ENCODE measurements at places on chromosomes 1 and 21.

GRCh38 chr1:235984041-235984825 is 80.7 kb downstream of the NID1 start:
- DNase-seq, result peak; percentile 87

DNA sequence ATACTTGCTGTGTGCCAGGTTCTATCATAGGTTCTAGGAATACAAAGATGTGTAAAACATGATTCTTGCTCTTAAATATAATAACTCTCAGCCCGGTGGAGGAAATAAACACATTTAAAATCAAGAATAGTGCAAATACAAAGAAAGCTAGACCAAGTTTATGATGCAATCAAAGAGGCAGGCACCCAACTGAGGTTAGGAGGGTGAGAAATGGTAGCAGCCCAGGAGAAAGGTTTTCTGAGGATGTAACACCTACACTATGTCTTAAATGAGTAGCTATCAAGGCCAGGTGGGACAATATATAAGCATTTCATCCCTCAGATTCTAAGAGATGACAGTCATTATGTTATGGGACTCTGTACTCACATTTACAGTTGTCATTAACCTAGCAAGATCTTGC is 9.7 kb upstream of the PIGC start:
- no peak for DNase-seq

- no peak for DNase-seq
Measured at GRCh38 chr1:230375780-230376179, 50.4 kb downstream of the PGBD5 start.

GRCh38 chr1:22600071-22600816 is 36.2 kb upstream of the C1QA start:
- no peak for DNase-seq

- no peak for DNase-seq
Measured at GRCh38 chr1:228737601-228738041, 2.3 kb downstream of the RHOU start.

DNA sequence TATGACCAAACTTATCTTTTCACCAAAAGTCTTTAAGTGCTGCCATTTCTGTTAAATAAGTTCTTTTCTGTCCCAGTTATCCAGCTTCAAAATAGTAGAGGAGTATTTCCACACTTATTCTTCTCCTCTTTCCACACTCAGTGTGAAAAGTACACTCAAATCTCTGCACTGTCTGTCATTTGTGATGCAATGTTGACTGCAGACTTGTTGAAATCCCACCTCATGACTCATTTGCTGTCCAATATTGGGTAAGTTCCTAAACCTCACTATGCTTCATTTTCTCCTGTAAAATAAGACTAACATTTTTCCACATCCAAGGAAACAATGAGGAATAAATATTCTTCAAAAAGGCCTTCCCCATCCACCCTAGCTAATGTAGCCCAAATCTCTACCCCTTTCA is 17.5 kb downstream of the LRRIQ3 start:
- no peak for DNase-seq

- DNase-seq, result no peak
Measured at GRCh38 chr1:39065542-39065941, 39.4 kb downstream of the NDUFS5 start.
